Left renal cortex interstitium (tissue), 4 donors: ENCODE measurements at places on chromosomes 2 and 18.

DNA sequence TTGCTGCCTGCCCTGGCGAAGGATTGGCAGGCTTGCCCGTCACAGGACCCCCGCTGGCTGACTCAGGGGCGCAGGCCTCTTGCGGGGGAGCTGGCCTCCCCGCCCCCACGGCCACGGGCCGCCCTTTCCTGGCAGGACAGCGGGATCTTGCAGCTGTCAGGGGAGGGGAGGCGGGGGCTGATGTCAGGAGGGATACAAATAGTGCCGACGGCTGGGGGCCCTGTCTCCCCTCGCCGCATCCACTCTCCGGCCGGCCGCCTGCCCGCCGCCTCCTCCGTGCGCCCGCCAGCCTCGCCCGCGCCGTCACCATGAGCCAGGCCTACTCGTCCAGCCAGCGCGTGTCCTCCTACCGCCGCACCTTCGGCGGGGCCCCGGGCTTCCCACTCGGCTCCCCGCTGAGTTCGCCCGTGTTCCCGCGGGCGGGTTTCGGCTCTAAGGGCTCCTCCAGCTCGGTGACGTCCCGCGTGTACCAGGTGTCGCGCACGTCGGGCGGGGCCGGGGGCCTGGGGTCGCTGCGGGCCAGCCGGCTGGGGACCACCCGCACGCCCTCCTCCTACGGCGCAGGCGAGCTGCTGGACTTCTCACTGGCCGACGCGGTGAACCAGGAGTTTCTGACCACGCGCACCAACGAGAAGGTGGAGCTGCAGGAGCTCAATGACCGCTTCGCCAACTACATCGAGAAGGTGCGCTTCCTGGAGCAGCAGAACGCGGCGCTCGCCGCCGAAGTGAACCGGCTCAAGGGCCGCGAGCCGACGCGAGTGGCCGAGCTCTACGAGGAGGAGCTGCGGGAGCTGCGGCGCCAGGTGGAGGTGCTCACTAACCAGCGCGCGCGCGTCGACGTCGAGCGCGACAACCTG, at the start of gene DES:
DES (plus strand) TSS at position 223 of the 857 bp plus-strand sequence; CDS start at position 309, 86 bp downstream.
- no peak for DNase-seq

DNA sequence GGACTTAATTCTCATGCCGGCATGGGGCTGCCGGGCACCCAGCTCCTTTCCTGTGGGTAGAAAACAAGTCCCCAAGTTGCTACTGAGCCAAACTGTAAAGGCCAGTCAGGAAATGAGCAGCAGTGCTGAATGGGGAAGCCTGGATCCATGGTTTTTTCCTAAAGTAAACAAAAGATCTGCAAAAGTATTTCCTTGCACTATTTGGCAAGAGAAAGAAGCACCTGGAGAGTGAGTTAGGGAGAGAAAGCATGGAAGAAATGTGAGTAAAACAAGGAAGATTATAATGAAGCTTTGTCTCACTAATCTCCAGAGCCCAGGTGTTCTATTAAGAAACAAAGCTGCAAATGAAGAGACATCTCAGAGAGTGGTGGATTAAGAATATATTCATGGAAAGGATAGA, 117.6 kb downstream of the METTL8 start:
- DNase-seq, result no peak

- DNase-seq, result no peak
Measured at GRCh38 chr2:36798724-36799123, 102.2 kb downstream of the VIT start.

DNA sequence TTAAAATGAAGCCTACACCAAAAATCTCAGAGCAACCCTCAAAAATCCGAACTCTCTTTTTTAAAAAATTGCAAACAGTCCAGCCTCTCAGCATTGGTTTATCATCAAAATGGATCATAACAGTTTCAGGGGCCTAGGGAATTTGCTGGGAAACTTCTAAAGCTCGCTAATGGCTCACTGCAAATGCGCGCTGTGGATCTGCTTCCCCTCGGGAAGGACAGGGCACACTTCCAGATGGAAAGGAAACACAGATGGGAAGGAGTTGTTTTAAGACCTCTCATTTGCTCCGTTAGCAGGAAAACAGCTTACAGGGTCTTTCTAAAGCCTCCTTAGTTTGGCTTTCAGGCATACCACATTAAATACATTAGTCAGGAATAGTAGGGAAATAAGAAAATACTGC, 27.2 kb downstream of the FECH start:
- no peak for DNase-seq

DNA sequence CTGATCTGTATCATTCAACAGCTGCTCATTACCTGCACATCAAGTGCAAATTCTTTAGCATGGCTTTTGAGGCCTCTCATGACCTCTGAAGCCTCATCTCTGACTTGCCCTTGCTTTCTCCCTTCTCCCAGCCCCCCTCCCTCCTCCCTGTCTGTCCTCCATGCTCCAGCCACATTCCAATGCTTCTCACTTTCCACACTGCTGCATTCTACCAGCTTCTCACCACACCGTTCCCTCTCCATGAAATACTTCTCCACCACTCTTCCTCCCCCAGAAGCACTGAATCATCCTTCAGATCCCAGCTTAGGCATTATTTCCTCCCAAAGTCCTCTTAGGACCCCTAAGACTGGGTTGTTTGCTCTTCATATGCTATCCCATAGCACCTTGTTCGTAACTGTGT, 26.9 kb downstream of the GCG start:
- no peak for DNase-seq

GRCh38 chr2:203328760-203329540, 756 bp downstream of the ABI2 start:
- peak; percentile 80 for DNase-seq

GRCh38 chr2:8416849-8417832, 264.7 kb upstream of the ID2 start:
- no peak for DNase-seq

DNA sequence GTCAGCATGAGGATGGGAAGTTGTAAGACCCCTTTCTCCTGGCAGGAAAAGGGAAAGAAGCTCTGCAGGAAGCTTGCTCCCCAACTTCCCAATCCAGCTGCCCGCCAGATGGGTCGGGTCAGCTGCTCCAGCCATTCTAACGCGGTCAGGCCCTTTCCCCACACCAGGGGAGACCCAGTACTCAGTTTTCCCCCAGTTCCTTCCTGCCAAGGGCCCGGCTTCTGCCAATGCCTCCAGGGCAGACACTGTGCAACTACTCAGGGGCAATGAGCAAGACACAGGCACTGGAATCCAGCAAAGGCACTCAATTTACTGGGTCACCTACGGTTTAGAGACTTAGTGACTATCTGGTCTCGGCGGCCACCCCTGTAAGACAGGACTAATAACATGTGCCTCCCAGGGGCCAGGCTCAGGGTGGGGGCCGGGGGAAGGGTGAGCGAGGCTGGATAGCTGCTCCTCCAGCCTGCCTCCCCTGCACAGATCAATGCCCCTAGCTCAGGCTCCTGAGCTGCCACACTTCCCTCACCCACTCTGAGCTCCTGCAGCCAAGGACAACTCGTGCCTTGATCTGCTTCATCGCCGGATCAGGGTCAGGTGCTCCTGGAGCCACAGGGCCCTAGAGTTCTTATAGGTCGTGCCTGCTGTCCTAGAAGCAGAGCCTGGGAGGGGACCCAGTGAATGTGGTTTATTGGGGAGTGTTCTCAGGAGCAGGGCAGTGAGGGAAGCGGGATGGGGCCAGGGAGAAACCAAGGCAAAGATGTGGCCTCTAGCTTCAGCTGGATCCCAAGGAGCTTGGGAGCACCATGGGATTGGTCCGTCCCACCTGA, 171.1 kb downstream of the ZFP36L2 start:
- DNase-seq, result no peak

DNA sequence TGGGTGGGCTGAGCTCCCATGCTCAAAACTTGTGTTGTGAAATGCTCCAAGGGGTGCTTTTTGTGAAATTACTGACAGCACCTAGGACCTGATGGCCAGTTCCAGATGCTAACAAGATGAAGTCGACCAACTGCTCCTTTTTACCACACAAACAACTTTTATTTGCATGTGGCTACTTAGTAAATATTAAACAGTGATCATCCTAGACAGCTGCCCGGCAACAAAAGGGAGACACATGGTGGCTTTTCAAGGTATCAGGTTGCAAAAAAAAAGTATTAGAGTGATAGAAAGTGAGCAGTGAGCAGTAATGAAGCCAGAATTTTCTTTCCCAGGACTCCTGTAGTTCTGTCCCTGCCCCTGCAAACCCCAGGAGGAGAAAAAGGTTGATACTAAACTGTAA, 118.5 kb downstream of the RPIA start:
- DNase-seq, result no peak

GRCh38 chr2:164252568-164253287, 368.6 kb downstream of the GRB14 start:
- DNase-seq, result no peak

DNA sequence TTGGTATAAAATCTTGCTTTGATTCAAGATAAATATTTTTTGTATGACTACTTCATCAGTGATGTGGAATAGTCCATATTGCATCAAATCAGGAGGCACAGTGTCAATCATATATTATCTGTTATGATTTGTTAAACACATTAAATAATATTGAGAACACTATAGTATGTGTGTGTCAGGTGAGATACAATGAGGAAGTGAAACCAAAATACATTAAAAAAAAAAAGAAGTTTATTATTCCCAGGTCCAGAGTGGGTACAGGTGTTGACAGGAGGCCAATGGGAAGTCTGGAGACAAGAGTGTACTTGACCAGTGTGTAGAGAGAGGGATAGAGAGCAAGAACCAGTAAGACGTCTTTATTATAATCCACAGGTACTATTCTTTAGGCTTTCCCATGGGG, 292.6 kb downstream of the FSIP2 start:
- DNase-seq, result no peak

DNA sequence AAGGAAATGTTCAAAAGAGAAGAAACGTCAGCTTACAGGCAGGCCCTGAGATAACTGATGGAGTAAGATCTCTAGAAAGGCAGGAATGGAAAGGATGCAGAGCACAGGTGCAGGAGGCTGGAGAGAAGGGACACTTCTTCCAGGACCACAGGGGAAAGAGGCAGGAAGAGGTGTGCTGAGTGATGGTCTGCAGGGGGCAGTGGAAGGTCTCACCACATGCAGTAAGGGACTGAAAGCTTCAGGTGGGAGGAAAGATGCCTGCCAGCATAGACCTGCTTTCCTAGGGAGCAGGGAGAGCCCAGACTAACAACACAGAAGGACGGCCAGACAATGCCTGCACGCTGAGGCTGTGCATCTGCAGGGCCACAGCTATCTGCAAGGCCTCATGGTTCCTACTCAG, 156.8 kb downstream of the L3MBTL4 start:
- no peak for DNase-seq

DNA sequence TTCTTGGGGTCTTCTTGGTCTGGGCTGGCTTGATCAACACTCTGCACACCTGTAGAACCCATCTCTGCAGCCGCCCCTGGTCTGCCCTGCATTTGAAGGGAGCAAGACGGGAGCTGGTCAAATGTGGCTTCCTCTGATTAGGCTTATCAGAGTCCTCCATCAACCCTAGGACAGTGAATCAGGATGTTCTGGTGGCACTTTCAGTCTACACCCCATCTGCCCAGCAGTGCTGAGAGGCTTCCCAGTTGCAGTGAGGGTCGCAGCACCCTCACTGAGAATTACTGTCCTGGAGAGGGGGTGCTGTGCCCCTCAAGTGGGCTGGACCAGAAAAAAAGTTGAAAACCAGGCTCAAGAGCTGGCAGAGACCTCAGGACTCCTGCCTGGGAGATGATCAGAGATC, 152.9 kb downstream of the DYSF start:
- DNase-seq, result no peak
